ENCODE measurements at places on chromosomes 2 and 18. TPM values are rescaled to one million over a fixed set of nuclear protein-coding genes. Genes with fewer than 3 reads are reported as not detected.

The GAREM1 gene
- total RNA-seq = 12.8 TPM

The PTPRM gene
- 91.2 TPM for total RNA-seq

The REG3A gene
- total RNA-seq = not detected

The RAD51AP2 gene
- total RNA-seq = not detected

The AGXT gene
- not detected for total RNA-seq

The NDUFS1 gene
- 101 TPM for total RNA-seq

The CPO gene
- total RNA-seq = 1.9 TPM

The EMILIN1 gene
- total RNA-seq = 94.1 TPM

The GCC2 gene
- 41.6 TPM for total RNA-seq

The RNF125 gene
- 3.5 TPM for total RNA-seq

The POTEI gene
- 0.04 TPM for total RNA-seq

The HRH4 gene
- total RNA-seq = not detected

The DRC1 gene
- total RNA-seq = not detected

The ITGA4 gene
- 3.3 TPM for total RNA-seq

The FABP1 gene
- total RNA-seq = not detected

The CFC1 gene
- not detected for total RNA-seq

The SERPINB10 gene
- total RNA-seq = not detected

The VWC2L gene
- not detected for total RNA-seq

The LRP2 gene
- not detected for total RNA-seq

The ABCG5 gene
- not detected for total RNA-seq

The REG1B gene
- not detected for total RNA-seq

The DAW1 gene
- total RNA-seq = not detected

The ADI1 gene
- 91.2 TPM for total RNA-seq

The SERPINB13 gene
- 1.7 TPM for total RNA-seq

The SERPINB2 gene
- 14.5 TPM for total RNA-seq

The SIX2 gene
- not detected for total RNA-seq

The TNFRSF11A gene
- total RNA-seq = 7.5 TPM

The CFC1B gene
- total RNA-seq = not detected

The PLGLB1 gene
- not detected for total RNA-seq

The RGPD4 gene
- not detected for total RNA-seq

The RAB6C gene
- total RNA-seq = not detected

The CFAP65 gene
- not detected for total RNA-seq

The PLCD4 gene
- 4.4 TPM for total RNA-seq

The FRZB gene
- 8.5 TPM for total RNA-seq

The ALLC gene
- total RNA-seq = not detected

The RNU2-63P gene
- total RNA-seq = not detected

The PTPRN gene
- total RNA-seq = 1.9 TPM

The STK39 gene
- 49.1 TPM for total RNA-seq

The TFCP2L1 gene
- total RNA-seq = 0.31 TPM

The SLC4A3 gene
- 10.4 TPM for total RNA-seq

The CCDC178 gene
- 0.27 TPM for total RNA-seq

The GALR1 gene
- 0.62 TPM for total RNA-seq

The TNS1 gene
- total RNA-seq = 1,304 TPM

The NRP2 gene
- total RNA-seq = 278 TPM

The AOX1 gene
- 36.7 TPM for total RNA-seq

The SH3RF3 gene
- total RNA-seq = 10.9 TPM

The CRYBA2 gene
- not detected for total RNA-seq

The CHST9 gene
- total RNA-seq = 0.62 TPM

The FEZ2 gene
- total RNA-seq = 77.0 TPM

The ACKR3 gene
- total RNA-seq = 21.0 TPM

The KCNK3 gene
- total RNA-seq = 7.0 TPM

The LONRF2 gene
- total RNA-seq = 23.8 TPM

The CHN1 gene
- total RNA-seq = 35.8 TPM

The MLPH gene
- total RNA-seq = 13.8 TPM

The KCNIP3 gene
- 21.8 TPM for total RNA-seq

The NR4A2 gene
- total RNA-seq = 1.7 TPM

The IL1R2 gene
- 1.1 TPM for total RNA-seq

The CXCR1 gene
- total RNA-seq = not detected

The HSBP1L1 gene
- total RNA-seq = 23.8 TPM
